ENCODE measurements at places on chromosomes 11 and 22.

- DNase-seq: no peak
Observed at GRCh38 chr22:42509548-42509947, 10.0 kb downstream of the RRP7A start.

GRCh38 chr11:3096909-3097530 is 39.8 kb upstream of the CARS1 start:
- no peak for DNase-seq

GRCh38 chr22:49746065-49746464 is 81.6 kb downstream of the BRD1 start:
- DNase-seq: no peak

- DNase-seq: no peak
Observed at GRCh38 chr11:132099692-132100091, 729.3 kb downstream of the NTM start.

- no peak for DNase-seq
Observed at GRCh38 chr22:20223421-20224255, 44.5 kb downstream of the RTN4R start.

GRCh38 chr11:1879941-1880720 is 11.6 kb downstream of the PRR33 start:
- DNase-seq: no peak

DNA sequence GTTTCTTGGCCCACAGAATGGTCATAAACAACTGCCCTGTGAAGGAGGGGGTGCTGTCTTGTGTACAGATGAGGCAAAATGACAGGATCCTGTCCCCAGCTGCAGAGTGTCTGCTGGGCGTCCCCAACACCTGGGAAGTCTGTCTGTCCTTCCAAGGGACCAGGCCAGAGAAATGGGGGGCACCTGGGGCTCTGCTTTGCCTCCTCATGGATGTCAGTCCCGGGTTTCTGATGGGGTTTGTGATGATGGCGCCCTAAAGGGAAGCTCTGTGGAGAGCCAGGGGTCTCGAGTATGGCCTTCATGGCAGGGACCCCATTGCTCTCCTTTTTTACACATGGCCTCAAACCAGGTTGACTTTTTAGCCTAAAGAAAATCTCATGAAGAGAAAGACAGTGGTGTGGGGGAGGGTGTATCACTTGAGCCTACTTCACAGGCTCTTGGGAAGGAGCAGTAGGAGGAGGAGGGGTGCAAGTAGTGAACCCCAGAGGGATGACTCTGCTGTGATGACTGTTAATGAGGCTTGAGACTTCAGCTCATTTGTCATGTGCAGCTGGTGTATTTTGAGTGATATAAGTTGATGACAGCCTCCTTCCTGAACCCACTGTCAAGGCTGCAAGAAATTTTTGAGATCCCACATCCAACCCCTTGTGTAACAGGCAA is 40.6 kb upstream of the TUB start:
- DNase-seq: no peak

DNA sequence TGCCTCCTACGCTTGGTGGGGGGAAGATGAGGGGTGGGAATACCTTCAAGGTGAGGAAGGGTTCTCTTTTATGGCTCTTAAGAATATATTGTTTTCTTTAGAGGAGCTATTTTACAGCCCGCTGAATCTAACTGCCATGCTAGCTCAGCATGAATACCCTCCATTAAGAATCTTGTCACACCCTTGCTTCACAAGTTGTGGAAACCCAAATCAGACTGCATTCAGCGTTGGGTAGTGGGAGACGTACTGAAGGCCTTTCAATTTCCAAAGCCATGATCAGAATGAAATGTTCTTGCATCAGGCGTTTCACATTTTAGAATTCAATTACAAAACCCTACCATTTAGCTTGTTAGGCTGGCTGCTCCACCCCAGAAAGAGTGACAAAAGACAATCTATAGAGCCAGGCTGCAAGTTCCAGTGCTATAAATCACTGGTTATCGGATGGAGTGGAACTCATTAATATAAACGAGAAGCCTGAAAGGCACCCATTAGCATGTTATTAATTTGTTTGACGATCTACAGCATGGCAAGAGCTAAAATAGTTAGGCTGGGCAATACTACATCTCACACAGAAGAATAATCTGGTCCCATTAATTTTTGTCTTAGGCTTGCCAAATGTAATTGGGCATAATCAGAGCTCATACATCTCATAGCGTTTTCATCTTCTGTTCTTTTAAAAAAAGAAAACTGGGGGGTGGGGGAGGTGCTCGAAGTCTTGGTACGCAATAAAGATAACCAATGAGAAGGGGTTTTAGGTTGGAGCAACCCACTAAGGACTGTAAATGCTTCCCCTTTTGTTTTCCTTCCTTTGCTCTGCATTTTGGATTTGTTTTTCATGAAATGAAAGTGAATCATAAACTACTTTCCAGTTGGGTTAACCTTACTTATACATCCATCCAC is 57.5 kb downstream of the ABTB2 start:
- DNase-seq: no peak

DNA sequence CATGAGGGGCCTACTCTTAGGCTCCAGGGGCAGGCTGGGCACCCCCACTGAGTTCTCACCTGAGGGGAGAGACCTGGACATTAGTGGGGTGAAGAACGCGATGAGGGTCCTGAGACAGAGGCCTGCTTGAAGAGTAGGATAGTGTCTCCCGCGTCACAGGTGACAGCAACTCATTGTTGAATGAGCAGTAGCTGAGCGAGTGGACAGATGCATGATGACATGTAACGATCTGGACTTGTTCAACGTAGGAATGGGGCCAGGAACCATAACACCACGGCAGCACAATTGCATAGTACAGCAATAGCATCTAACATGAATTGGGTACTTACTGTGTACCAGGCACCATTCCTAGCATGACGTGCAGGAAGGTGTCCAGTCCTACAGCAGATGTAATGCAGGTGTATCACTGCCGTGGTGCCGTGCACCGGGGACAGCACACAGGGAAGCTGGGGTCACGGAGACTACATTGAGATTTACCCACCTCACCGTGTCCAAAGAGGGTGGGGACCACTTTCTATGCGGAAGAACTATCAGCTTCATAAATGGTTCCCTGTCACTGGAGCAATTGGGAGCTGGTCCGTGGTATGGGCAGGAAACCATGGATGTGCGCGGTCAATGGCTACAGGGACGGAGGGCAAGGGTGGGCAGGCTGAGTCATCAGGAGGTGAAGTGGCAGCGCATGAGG is 1019.1 kb downstream of the TBC1D22A start:
- DNase-seq: no peak

DNA sequence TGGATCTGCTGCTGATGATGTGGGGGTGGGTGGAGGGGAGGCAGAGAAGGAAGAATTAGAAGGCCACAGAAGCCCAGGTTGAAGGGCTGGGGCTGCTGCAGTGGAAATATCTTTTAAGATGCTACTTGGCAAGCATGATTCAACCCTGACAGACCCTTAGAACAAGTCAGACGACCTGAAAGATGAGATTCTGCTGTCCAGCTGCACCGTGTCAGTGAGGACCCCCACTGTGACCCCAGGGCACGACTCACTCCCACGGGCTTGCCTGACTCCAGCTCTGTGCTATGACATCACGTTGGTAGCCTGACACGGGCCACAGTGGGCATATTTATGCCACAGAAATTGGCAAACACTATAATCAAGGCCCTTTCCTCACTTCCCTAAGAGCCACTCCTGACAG is 36.0 kb downstream of the LRFN4 start:
- no peak for DNase-seq

- DNase-seq: no peak
Observed at GRCh38 chr22:45224988-45225731, 15.5 kb downstream of the KIAA0930 start.

GRCh38 chr11:111785886-111786412 is 19.8 kb upstream of the PPP2R1B start:
- DNase-seq: no peak

DNA sequence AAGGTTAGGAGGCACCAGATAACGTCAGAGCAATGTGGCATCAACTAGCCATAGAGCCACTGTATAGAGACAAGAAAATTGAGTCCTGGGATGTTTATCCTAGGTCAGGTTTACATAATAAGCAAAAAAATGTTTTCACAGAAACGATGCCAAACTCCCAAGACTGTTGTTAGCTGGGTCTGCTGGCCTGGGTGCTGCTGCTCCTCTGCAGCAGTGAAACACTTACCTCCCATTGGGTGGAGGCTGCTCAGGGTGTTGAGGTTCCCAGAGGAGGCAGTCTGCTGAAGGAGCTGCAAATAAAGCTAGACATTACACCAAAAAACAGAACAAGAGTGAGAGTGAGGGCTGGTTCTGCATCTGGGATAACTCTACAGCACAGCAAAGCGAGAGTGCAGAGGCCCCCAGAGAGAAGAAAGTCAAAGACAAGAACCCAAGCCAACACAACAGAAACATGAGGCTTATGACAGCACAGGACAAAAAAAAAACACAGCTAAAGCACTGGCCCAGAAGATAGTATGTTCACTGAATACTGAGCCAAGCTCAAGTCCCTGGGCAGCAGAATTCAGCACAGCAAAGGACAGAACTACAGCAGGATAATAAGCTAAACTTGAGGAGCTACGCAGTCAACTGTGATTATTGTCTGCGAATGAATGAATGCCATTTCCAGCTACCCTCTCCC is 29.9 kb upstream of the RAPSN start:
- DNase-seq: no peak

DNA sequence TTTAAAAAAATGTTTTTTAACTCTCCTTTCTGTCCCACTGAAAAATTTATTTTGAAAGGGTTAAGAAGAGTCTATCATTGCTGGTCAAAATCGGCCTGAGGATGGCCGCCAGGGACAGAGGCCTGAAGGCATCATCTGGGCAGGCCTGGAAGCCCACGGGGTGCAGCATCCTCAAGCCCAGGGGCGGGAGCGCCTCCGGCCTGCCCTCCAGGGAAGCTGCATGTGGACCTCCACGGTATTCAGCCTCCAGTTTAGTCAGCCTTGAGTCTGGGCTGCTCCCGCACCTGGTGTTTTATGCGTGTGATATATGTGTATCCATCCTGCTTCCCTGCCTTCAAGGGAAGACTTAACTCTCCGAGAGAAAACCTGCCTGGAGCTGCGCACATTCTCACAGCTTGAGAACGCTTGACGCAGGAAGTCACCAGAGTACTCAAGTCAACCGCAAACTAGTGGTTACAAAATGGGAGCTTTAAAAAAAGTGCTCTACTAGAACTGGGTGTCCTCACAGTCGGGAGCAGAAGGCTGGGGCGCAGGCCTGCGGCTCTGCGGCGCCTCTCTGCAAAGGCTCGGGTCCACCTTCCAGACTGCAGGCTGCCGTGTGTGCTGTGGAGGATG is 13.6 kb upstream of the BID start:
- no peak for DNase-seq

GRCh38 chr11:90997241-90997640 is 774.4 kb upstream of the CHORDC1 start:
- DNase-seq: no peak

DNA sequence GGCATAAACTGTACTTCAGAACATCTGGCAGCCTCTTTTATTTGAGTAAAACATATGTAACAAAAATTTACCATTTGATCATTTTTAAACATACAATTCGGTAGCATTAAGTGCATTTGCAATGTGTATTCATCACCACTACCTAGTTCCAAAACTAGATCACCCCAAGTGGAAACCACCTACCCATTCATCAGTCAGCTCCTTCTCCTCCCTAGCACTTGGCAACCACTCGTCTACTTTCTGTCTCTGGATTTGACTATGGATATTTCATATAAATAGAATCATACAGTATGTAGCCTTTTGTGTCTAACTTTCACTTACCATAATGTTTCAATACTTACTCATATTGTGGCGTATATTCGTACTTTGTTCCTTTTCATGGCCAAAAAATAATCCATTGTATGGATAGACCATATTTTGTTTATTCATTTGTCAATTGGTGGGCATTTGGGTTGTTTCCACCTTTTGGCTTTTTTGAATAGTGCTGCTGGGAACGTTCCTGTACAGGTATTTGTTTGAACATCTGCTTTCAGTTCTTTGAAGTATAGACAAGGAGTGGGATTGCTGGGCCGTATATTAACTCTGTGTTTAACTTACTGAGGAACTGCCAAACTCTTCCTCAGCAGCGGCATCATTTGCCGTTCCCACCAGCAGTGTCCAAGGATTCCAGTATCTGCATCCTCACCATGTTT is 27.2 kb upstream of the ADORA2A start:
- no peak for DNase-seq

DNA sequence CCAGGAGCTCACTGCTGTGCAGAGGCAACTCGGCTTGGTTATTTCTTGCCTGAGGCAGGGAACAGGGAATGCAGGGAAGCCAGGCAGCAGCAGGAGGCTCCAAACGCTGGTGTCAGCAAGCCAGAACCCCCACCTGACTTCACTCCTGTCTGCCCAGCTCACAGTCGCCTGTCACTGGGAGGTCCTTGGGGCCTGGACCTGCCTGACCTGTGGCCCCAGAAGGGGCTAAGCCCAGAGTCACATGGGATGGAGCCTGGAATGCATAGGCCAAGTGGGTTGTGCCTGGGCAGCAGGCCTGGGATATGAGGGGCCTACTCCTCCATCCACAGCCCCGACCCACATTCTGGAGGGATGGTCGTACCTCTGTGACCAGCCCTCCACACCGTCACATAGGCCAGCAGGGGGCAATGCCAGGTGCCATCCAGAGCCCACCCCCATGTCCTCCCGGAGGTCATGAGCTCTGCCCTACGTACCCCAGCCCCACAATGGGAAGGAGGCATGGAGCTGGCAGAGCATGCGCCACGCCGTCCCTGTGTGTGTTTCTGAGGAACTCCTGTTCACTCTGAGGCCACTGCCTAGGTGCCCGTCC is 5.2 kb downstream of the RASSF7 start:
- no peak for DNase-seq
